ENCODE measurements at places on chromosomes 1 and 21.

DNA sequence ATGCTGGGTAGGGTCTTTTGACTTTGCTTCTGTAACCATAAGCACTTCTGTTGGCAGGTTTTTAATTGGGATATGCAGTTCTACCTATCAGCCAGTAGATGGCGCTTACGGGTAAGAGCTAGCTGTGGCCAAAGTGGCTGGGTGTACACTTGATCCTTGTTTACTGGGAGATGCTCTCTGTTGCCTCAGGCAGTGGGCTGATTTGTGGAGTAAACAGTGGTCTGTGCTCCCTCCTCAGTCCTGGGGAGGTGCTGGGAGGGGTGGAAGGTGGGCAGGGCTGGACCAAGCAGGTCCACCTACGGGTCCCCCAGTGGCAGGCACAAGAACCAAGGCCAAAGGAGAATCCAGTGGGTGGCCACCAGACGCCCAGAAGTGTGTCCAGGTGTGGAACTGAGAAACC, 43.4 kb downstream of the RALGPS2 start:
- DNase-seq = peak; percentile 75

- no peak for DNase-seq
These were observed 356.3 kb upstream of the C1orf174 start for GRCh38 chr1:4256351-4256750.

DNA sequence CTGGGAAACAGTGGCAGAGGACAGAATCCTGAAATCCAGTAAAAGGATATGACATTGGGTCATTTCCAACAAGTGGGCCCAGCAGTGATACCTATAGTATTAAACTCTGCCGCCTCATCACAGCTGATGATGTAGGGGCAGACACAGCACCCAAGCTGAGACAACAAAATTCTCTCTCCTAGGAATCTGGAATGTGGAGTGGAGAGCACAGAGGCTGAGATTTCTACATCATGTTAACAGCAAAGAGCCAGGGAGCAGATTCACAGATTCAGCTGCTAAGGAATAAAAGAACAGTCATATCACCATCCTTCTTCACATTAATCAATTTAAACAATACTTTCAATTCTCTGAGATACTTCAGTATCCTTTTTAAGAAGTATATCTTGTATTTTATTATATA, 61.9 kb downstream of the CRP start:
- DNase-seq = no peak

DNA sequence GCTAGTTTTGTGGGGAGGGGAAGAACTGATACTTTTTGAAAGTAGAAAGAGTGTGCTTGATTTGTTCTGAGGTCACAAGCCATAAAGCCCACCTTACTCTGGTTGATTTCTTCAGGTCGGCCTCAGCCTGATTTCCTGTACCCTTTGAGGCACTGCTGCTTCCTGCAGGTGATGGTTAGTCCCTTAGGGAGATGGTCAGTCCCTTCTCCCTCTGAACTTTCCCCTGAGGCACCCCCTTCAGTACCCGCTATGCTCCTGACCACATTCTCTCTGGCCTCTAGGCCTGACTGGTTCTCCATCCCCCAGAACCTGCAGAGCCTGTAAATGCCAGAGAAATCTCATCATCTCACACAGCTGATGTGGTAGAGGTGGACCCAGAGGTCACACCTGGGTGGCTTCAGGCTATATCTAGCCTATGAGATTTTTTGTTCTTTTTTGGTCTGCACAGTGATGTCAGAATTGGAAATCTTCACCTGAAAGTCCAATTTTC, 15.0 kb upstream of the ID3 start:
- peak; percentile 59 for DNase-seq

DNA sequence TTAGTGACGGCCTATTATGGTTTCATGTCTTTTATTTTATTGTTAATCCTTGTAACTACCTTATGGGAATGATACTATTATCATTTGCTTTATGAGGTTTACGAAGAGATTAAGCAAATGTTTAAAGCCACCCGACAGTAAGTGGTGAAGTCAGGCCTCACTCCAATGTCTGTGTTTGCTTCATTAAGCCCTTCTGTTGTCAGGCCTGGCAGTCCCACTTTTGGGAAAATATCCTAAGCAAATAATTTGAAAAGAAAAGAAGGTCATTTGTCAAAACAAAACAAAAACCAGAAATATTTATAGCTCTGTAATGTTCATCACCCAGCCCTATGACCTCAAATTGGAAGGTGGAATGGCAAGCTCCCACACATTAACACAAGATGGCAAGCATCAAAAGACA, 40.7 kb upstream of the USP24 start:
- DNase-seq = no peak

GRCh38 chr1:116147114-116147510, 35.9 kb downstream of the MAB21L3 start:
- no peak for DNase-seq

DNA sequence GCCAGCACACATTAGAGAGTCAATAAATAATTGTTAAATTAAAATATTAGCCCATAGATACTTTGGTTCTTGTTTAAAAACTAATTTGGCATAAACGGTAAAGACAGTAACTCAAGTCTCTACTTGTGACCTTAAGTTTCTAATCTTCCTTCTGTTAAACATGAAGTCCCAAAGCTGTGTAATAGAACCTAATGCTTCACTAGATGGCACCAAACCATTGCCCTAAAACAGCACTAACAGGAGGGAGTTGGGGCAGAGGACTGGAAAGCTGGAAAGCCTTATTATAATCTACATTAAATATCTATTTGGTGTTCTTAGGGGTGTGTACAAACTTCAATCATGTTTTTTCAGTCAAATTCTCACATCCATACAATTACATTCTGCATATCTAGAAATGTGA, 176.7 kb downstream of the OLFM3 start:
- peak; percentile 13 for DNase-seq

DNA sequence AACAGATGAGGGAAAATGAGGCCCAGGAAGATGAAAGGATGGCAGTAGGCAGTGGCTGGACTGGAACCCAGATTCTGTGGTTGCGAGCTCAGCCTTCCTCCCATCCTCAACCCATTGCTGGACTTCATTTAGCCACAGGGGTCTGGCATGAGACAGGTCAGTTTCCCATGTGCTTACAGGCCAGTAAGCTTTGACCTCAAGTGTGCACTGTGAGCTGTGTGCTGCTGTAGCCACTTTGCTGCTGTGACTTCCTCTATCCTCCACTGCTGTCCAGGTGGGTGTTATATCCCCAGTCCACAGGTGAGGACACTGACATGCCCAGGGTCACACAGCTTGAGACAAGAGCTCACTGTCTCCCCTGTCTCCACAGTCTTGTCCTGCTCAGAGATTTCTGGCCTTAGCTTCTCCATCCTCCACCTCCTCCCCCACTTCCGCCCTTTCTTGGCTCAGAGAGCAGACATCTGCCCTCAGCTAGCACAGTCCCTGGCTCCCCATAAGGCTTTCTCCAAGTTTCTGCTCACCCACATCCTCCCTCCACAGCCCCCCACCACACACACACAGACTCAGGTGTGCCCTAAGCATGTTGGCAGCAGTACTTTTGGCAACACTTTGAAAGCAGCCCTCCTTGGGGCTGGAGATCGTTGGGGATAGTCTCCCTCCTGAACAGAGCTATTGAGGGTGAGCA, 7.3 kb downstream of the IGSF21 start:
- DNase-seq = no peak

- DNase-seq = no peak
These were observed 155.3 kb downstream of the CDC7 start for GRCh38 chr1:91655912-91656449.

DNA sequence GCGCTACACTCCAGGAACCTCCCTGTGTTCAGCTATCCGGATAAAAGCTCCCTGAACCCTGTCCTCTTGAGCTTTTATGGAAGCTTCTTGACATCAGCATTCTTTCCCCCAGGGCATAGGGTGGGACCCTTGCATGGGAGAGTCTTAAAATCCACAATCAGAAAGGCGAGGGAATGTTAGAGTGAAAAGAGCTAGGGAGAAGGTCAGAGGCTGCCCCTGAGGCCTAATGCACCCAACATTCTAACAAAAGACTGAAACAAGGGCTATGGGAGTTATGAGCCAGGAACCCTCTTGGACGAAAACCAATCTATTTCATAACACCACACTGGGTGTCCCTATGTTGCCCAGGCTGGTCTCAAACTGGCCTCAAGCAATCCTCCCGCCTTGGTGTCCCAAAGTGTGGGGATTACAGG, 36.7 kb downstream of the NEK2 start:
- DNase-seq = no peak

GRCh38 chr1:166166329-166166697, 488 bp downstream of the FAM78B start:
- no peak for DNase-seq

DNA sequence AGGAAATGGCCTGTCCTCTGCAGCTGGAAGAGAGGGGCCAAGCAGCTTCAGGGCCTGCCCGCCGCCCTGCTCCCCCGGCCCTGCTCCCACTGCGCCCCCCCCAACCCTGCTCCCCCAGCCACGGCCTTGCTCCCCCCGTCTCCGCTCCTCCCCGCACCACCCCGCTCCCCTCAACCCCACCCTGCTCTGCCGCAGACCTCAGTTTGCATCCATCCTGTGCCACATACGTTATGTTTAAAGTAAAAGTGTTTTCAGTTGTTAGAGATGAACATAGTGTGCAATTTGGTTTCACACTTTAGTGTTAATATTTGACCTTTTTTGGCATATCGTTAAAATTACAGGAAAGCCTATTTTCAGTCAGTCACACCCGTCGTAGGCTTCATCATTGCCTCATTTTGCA, 34.1 kb upstream of the DIP2A start:
- DNase-seq = no peak

DNA sequence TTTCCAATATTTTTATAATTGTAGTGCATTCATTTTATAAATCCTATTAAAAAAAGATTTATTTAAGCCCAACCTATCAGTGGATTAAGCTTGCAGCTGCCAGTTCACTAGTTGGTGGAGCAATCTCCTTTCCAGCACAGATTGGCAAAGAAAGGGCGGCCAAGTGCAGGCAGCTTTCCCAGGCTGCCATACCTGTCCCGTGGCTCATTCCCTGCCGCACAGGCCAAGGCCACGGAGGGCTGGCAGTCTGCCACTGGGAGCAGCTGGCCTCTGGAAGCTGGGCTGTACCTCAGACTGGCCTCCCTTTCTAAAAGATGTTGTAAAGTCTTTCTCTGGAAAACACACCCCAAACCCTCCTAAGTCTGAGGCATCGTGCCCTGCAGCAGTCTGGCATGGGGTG, 74.2 kb downstream of the SIM2 start:
- DNase-seq = no peak

Data from T47D (cell line).